Stimulated activated CD4-positive, alpha-beta T cell treated with anti-CD3 and anti-CD28 coated beads, Interleukin-2, amount 100 ng/mL, for 24 hours (primary cell): ENCODE measurements at places on chromosomes 6 and 20.
A peak's percentile ranks its signal among the peaks of the same experiment; 100 is the strongest.

GRCh38 chr6:3726421-3726820 lies 25.1 kb downstream of the PXDC1 start:
- no peak for DNase-seq

DNA sequence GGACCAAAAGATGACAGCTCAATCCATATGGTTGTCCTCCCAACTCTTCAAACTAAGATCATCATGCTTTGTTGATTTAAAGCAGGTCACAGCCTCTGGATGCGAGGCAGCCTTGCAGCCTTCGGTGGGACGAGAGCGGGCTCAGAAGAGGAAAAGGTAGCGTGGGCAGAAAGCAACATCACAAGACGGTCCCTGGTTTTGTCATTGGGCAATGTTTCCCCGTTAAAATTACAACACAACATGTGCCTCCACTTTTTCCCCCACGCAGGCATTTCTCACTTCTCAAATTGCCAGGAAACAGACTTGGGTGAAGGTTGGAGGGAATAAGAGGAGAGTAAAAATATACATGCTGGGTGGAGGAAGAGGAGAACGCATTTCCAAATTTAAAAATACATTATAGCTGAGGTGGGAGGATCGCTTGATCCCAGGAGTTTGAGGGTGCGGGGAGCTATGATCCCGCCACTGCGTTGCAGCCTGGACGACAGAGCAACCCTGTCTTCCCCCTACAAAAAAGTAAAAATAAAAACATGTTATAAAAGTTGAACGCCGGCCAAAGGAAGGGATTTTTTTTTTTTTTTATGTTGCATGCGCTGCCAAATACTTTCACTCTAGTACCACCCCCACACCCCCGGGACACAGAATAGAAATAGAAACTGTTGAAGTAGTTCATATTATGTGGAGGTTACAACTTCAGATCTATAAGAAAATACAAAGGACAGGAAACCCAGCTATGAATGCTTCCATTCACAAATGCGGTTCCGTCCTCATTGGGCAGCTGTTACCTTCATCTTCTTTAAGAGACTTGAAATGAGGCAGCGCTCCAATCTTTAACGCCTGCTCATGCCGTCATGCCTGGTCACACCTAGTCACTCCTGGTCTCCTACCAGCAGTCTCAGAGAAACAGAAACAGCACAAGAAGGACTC lies 13.9 kb upstream of the NAA20 start:
- peak; percentile 27 for DNase-seq

GRCh38 chr20:15199698-15200097 lies 862.3 kb upstream of the FLRT3 start:
- DNase-seq = no peak

DNA sequence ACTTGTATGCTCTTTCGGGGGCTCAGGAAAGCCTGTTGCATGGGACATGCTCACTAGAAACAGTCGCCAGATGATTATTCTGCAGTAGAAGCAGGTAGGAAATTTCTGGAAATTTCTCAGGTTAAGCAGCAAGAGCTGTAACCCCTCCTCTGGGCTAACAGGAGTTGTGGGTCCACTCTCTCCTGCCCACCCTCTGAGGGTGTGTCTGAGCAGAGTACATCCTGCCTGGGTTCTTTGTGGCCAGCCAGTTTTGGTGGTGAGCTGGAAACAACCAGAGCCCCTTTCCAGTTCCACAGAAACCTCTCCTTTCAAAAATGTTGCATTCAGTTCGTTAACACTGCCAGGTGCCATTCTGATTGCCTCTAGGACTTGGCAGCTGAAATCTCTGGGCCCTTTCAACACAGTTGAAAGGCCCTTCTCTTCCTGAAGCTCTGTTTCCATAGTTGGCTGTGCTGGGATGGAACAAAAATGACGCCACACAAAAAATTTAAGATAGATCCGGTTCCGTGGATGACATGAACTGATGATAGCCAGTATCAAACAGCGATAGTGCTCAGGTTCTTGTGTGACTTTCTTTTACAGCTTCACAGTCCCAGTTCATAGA lies 38.5 kb downstream of the PLCG1 start:
- no peak for DNase-seq

GRCh38 chr6:106885679-106886078 lies 88.8 kb downstream of the CD24 start:
- no peak for DNase-seq

DNA sequence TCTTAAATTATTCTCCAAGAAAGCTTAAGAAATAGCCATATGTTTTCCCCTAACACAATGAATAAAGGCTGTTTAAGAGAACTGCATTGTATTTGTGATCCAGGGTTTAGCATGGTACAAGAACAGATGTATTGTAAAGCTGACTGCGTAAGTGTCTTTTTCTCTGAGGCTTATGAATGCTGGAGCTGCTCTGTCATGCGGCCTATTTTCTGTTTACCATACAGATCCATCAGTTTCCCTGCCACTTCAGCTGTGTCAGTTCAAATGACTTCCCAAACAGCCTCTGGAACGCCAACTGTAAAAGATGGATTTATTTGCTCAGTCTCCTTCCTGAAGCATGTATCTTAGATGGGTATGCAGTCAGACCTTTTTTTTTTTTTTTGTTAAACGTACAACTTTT lies 419.3 kb upstream of the HS3ST5 start:
- no peak for DNase-seq

GRCh38 chr20:64133951-64134407 lies 26.6 kb upstream of the NPBWR2 start:
- no peak for DNase-seq

- no peak for DNase-seq
Observed at GRCh38 chr20:19129976-19130612, 82.3 kb upstream of the SLC24A3 start.

- no peak for DNase-seq
Observed at GRCh38 chr6:19204445-19204844, 632.7 kb upstream of the ID4 start.

DNA sequence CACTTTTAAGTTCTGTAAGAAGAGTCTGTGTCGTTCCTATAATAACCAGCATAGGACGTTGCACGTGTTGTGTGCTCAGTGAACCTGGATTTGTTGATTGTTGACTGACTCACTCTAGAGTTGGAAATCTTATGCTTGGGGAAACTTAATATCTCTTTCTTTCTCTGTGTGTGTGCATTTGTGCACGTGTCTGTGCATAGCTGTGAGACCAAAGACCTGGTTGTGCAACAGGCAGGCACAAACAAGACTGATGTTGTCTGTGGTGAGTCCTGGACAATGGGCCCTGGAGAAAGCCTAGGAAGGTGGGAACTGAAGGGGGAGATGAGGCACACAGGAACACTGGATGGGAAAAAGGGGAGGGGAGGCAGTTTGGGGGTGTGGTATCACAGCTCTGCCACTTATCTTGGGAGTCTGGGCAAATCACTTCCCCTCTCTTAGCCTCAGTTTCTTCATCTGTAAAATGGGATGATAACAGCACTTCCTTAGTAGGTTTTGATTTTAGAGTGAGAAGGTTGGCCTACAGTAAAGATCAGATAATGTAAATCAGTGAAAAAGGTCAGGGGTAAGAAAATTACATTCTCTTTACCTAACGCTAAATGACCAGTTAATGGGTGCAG lies 8.4 kb downstream of the CD40 start:
- no peak for DNase-seq

DNA sequence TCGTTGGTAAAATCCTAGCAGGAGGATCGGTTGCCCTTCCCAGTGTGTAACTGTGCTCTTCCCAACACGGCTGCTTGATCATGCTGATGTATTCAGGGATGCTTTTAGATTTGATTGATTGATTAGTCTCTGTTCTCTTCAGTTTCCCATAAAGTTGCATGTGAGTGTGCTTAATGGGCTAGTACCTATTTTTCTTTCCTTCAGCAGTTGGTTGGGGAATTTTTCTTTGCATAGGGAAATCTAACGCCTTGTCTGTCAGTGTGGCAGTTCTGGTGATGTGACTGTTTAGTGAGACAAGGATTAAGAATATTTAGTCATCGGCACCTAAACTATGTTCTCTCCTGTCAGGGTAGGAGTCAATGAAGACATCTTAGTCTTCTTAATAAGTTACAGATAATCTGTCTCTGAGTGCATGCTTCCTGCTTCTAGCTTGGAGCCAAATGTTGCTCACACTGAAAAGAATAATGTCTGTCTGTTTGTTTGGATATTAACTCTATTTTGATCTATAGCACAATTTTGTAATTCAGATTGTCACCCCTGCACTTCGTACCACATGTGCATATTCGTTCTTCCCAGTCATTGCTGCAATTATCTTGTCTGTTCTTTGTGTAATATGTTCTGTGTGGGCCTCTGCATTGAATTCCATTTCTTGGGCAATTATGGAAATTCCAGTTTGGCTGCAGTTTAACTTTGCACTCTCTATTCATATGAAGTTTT lies 169.9 kb downstream of the EDN1 start:
- DNase-seq = no peak

DNA sequence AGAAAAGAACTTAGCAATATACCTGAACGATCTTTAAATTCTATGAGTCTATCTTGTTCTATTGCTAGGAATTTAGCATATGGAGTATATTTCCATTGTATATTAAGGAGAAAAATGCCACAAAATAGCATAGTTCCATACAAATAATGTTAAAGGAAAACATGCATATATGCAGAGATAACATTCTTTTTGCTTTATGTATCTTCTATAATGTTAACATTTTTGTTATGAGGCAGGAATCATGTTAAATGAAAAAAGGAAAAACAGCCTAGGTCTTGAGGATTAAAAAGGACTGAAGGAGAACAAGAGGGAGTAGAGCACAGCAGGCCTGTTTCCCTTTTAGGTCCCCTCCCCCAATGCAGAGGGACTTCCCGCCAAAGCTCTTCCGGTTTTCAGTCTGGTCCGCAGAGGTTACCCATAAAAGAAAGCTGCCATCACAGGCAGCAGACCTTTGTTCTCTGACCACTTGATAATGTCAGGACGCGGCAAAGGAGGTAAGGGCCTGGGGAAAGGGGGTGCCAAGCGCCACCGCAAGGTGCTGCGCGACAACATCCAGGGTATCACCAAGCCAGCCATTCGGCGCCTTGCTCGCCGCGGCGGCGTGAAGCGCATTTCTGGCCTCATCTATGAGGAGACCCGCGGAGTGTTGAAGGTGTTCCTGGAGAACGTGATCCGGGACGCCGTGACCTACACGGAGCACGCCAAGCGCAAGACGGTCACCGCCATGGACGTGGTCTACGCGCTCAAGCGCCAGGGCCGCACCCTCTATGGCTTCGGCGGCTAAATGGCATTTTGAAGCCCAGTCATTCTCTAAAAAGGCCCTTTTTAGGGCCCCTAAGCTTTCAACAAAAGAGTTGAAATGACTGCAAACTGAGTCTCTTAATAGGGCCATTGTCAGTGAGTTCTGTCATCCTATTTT lies 108.4 kb upstream of the PRSS16 start:
- DNase-seq = peak; percentile 77

DNA sequence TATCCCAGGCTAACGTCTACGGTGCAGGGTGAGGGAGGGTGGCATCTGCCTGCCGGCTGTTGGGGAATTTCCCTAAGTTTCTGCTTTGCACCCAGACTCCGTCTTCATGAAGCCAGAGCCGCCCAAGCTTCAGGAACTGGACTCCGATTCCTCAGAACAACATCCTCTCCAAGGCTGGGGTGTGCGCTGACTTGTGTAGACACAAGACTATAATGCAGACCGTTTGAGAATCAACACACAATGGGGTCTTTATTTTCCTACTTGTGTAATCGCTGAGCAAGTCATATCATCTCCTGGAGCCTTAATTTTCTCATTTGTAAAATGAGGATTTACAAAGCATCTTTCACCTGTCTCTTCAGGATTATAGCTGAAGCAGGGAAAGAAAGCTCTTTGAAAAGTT lies 160.5 kb upstream of the AGPAT4 start:
- DNase-seq = no peak

DNA sequence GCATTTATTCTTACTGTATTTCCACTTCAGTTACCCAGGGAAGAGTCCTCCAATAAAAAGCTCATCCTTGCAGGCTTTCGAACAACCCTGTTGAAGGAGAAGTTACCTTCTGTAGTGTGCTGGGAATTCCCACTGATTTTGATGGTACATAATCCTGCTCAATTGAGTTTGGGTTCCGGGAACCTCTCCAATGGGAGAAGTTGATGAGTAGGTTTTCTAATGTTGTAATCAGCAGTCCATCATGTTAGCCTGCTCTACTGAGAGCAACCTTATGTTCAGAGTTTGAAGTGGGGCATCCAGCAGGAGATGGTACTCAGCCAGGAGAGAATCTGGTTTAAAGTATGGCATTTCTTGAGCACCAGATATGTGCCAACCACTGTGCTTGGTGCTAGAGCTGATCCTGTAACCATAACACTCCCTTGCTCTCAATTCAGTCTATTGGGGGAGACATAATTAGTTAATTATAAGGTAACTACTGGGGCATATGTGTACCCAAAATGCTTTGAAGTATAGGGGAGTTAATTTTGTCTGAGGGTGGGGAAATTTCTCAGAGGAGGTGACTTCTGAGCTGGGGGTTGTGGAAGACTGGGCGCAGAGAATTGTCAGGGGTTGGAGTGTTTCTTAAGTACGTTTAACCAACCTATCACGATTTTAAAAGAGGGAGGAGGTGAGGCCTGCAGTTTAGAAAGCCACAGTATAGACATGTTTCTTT lies 2.1 kb downstream of the TOP1 start:
- no peak for DNase-seq

DNA sequence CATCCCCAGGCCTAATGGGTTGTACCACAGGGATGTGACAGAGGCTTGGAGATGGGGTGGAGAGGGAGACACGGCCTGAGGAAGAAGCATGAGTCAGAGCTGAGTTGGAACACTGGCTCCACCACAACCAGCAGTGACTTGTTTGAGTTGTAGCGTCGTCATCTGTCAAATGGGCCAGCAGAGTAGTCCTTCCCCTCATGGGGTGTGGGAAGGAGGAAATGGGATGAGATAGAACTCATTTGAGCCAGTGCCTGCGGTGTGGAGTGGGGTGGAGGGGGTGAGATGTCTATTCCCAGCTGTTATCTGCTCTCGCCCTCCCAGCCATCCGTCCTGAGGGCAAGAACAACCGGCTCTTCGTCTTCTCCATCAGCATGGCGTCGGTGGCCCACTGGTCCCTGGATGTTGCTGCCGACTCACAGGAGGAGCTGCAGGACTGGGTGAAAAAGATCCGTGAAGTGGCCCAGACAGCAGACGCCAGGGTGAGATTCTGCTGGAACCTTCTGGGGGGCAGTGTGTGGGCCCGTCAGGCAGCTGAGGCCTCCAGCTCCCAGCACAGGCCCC lies 32.5 kb downstream of the PLCG1 start:
- no peak for DNase-seq

DNA sequence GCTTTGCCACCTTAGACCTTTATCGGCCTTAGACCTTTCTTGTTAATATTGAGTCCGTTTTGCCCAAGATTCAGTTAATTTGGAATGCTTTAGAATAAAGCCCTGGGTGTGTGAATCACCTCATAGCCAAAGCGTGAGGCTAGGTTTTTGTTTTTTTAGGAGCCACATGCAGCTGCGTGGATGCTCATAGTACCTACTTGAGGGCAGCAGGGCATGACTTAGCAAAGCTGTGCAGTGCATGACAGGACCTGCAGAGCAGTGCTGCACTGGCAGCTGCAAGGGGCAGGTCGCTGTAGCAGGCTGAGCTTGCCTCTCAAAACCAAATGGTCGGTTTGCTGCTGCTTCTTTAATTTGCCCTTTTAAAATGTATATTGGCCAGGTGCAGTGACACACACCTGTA lies 116.1 kb downstream of the JAG1 start:
- no peak for DNase-seq
